Mesenteric fat pad (tissue), 1 donor: ENCODE measurements at places on chromosomes 2 and 18.

DNA sequence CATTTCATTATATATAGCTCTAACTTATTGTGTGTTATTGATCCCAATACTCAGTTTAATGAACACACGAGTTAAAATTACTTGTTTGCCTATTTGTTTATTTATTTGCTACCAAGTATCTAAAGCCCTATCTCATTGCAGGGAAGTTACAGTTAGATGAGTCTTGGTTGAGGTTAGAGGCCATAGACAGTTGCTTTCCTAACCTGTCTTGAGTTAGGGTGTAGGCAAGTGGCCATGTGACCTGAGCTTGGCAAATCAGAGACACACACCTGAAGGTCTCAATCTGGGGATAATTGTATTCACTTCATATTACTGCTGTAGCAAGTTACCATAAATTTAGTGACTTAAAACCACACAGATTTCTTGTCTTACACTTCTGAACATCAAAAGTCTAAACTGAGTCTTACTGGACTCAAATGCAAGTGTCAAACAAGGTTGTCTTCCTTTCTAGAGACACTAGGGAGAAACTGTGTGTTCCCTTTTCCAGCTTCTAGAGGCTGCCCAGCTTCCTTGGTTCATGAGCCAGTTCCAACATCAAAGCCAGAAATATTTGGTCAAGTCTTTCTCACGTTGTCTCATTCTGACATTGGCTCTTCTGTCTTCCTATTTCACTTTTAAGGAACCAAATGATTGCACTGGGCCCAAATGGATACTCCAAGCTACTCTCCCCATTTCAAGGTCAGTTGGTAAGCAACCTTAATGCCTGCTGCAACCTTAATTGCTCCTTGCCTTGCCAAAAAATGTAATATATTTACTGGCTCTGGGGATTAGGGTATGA is 39.7 kb downstream of the COL3A1 start:
- DNase-seq, result no peak

DNA sequence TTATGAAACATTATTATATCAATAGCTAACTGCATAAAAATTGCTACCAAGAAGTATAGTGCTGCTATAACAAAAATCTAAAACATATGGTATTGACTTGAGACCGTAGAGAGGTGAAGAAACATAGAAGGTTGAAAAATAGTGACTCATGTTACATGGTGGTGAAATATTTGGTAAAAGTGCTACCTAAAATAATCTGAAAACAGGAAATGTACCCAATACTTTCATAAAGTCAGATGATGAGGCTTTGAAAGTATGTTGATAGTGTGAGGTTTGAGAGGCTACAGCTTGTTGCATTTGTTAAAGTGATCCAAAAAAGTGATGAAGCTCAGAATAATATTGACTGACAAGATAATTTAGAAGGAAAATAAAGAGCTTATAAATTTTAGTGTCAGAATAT is 718.7 kb upstream of the SLC8A1 start:
- DNase-seq, result no peak

- no peak for DNase-seq
These were observed 5.3 kb upstream of the CNRIP1 start for GRCh38 chr2:68325056-68325455.

- no peak for DNase-seq
These were observed 66.2 kb downstream of the ACVR2A start for GRCh38 chr2:147910990-147911473.

DNA sequence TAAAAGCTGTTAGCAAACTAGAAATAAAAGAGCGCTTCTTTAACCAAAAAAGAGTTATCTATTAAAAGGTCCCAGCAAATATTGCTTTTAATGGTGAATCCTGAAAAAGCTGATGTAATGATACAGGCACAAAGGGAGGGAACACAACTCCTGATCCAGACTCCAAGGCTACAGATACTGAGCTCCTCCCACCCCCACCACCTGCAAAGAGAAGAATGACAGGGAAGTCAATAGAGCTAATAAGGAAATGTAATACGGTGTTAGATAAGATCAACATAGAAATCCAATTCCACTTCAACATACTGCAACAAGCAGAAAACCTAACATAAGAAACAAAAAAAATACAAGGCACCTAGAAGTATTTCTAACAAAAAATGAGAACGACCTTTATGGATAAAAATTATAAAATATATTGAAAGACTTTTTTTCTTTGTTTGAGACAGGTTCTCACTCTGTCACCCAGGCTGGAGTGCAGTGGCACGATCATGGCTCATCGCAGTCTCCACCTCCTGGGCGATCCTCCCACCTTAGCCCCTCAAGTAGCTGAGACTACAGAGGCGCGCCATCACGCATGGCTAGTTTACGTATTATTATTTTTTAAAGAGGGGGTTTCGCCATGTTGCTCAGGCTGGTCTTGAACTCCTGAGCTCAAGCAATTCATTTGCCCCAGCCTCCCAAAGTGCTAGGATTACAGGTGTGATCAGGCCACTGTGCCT is 192.2 kb downstream of the HDAC4 start:
- DNase-seq, result peak; percentile 68

DNA sequence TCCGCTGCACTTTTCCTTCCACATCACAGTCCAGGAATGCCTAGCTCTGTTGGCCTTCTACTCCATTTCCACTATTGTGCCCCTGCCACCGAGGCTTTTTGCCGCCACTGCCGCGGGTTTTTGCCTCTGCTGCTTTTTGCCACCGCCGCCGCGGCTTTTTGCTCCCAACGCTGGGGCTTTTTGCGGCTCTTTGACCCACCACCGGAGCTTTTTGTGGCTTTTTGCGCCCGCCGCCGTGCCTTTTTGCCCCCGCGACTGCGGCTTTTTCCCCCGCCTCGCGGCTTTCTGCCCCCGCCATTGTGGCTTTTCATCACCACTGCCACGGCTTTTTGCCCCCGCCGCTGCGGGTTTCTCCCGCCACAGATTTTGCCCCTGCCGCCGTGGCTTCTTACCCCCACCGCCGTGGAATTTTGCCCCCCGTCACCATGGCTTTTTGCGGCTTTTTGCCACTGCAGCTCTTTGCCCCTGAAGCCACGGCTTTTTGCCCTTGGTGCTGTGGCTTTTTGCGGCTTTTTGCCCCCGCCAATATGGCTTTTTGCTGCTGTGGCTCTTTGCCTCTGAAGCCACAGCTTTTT is 2798.7 kb upstream of the TEKT4 start:
- peak; percentile 69 for DNase-seq

DNA sequence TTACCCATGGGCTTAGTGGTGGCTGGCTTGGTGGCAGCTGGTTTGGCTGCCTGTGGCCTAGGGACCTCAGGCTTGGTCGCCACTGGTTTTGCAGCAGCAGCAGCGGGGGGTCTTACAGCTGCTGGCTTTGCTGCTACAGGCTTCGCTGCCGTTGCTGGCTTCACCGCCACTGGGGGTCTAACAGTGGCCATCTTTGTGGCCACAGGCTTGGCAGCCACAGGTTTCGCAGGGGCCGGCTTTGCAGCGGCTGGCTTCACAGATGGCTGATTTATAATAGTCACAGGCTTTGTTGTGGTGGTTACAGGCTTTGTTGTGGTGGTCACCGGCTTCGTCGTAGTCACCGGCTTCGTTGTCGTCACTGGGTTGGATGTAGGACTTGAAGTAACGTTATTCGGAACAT is 77.8 kb downstream of the COL6A3 start:
- DNase-seq, result no peak

- DNase-seq, result no peak
These were observed 247.7 kb downstream of the TWIST2 start for GRCh38 chr2:239095460-239096081.

- no peak for DNase-seq
These were observed 7.3 kb upstream of the PLEK start for GRCh38 chr2:68357605-68358337.

DNA sequence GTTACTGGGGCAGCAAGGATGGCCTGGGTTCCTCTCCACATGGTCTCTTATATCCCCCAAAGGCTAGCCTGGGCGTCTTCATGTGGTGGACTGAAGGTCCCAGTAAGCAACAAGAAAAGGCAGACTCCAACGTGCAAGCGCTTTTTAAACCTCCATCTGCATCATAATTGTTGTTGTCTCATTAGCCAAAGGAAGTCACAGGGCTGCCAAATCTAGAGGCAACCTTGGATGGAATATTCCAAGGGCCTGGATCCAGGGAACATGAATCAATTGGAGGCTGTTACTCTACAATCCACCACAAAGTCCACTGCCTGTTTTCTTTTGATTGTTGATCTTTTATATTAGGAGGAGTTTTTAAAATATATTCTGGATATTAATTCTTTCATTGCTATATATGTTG is 118.8 kb downstream of the SH3RF3 start:
- DNase-seq, result peak; percentile 5

DNA sequence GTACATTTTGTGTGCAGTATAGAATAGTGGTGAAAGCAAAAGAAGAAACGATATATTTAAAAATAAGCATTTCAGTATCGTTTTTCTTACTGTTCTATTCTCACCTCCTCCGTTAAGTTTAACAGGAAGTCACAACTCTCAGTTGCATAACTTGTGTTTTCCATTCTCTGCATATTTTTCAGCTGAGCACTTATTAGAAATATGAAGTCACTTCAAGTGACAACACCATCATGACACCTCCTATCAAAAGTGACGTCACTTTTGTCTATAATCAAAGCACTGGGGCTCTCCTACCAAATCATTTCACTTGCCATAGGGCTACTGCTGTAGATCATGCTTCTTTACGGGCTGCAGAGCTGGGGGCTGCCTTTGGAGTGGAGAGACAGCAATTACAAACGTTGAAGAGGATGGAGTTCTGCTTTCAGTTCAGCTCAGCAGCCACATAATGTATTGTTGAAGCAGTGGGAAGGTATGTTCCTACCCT is 36.3 kb downstream of the STAT4 start:
- DNase-seq, result no peak

DNA sequence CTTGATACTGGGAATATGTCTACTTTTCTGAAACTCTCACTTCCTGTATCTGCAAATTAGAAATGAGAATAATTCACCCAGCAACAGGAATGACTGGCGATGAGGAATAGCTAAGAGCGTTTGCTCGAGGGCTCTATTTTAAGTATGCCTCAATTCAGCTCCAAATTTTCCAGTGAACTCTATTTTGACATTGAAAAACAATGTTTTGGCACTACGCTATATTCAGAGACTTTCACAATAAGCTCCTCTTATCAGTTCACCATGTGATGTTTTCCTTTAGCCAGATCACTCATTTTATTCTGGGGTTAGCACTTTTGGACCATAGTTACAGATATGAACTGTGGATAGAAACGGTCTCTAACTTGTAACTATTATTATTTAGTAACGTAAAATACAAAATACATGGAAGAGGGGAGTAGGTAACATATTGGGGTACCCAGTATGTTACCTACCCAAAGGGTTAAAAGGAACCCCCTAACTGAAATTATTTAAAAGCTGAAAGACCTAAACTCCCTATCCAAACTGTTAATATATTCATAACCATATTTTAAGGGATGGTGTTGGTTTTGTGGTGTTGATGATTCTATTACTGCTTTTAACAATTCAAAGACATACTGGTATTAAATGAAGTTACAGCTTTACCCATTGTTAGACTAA is 28.1 kb downstream of the SLC40A1 start:
- no peak for DNase-seq

- no peak for DNase-seq
These were observed 129.2 kb downstream of the MTX2 start for GRCh38 chr2:176398243-176399073.

DNA sequence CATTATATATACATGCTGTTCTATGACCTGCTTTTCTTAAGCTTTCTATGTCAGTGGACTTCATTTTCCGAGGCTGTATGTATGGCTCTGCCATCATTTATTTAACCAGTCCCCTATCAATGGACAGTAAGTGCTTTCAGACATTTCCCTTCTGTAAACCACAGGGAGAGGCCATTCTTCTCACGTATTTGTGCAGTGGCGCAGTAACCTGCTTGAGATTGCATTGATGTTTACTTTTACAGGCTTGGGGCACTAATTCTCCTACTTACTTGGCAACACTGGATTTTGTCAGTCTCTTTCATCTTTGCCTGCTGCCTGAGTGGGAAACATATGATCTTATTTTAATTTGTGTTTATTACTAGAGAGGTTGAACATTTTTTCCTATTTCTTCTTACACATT is 52.1 kb downstream of the BOLA3 start:
- DNase-seq, result no peak

GRCh38 chr18:1746131-1746530 is 825.2 kb downstream of the METTL4 start:
- DNase-seq, result no peak

GRCh38 chr2:28406276-28407096 is 13.8 kb downstream of the FOSL2 start:
- no peak for DNase-seq

DNA sequence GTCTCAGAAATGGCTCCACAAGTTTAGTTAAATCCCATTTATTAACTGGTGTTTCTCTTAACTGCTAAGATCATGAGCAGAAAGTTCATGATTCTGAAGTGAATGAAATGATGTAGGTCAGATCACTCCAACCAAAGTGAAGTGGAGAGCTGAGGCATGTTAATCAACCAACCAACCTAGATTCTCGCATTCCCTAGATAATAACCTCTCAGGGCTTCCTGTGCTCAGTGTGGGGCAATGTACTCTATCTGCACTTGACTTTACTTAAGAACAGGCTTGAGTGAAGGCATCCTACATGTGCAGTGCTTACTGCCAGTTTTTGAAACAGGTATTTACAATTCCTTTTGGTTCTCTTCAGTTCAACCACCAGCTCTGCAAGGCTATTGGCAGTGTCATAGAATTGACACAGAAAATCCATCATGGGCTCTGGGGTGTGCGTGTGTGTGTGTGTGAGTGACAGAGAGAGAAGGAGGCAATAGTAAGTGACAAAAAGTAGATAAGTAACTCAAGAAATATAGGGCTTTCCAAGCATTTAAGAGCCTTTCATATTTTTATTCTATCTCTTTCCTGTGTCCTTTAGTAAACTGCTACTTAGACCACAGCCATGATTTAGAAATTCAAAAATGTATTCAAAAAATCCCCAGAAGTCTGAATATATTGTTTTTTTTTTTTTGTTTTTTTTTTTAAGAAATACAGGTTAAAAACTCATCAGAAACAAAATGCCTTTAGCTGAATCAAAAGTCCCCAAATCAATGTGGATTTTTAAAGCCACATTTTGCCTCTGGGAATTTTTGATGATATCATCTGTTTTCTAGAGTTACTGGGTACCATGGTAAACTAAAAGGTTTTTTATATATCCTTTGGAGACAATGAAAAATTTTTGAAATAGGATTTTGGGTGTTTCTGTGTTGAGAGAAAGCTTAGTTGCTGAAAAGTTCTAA is 28.6 kb downstream of the DOCK10 start:
- no peak for DNase-seq

DNA sequence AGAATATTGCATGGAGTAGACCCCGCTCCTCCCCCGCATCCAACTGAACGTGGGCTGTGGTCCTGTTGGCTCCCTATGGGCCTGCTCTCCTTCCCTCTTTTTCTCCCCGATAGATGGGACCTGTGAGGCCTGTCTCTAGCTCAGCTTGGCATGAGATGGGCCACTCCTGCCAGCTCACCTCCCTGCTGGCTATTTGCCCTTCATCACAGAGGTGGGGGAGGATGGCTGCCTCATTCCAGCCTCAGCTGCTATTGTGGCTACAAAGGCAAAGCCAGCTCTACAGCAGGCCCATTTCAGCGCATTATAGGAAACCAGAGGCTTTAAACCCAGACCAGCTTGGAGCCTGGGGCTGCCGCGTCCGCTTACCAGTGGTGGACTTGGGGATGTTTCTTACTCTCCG is 313.9 kb downstream of the GBX2 start:
- peak; percentile 35 for DNase-seq
